ENCODE measurements at places on chromosomes 11 and 22. TPM values are rescaled to one million over a fixed set of nuclear protein-coding genes. Genes with fewer than 3 reads are reported as not detected.
A peak's percentile ranks its signal among the peaks of the same experiment; 100 is the strongest.

- no peak overlapping the region for H3K27ac ChIP-seq
- no peaks in the 10 kb centered on the region for H3K36me3 ChIP-seq
- no peaks in the 10 kb centered on the region for H3K27me3 ChIP-seq
- DNase-seq: no peak
- no peak overlapping the region for H3K4me3 ChIP-seq
These were observed 5.8 kb downstream of the THRSP start for GRCh38 chr11:78069465-78069864.

The CTSF gene
- 83.0 TPM for total RNA-seq

GRCh38 chr11:64233913-64234586 is at the start of gene VEGFB:
Gene VEGFB, plus strand, starts transcription at chr11:64234584. Its CDS starts 250 bp downstream, at chr11:64234834.
- H3K27me3 ChIP-seq: no peaks in the 10 kb centered on the region
- peak within 1 kb of the TSS; percentile 71 for H3K4me3 ChIP-seq
- H3K27ac ChIP-seq: peak within 1 kb of the TSS; percentile 88
- no peaks in the 10 kb centered on the region for H3K36me3 ChIP-seq

The MS4A7 gene
- 10.7 TPM for total RNA-seq

The ROM1 gene
- total RNA-seq: 14.1 TPM

GRCh38 chr22:44276041-44276440 is 36.7 kb downstream of the SHISAL1 start:
- H3K4me1 ChIP-seq: no peaks in the 10 kb centered on the region
- DNase-seq: peak; percentile 8
- H3K27me3 ChIP-seq: no peaks in the 10 kb centered on the region
- H3K4me3 ChIP-seq: no peak overlapping the region
- no peak overlapping the region for H3K27ac ChIP-seq

The DDTL gene
- 3.8 TPM for total RNA-seq

- no peak overlapping the region for H3K4me3 ChIP-seq
- H3K27ac ChIP-seq: no peak overlapping the region
- H3K36me3 ChIP-seq: no peaks in the 10 kb centered on the region
- H3K27me3 ChIP-seq: no peaks in the 10 kb centered on the region
- no peaks in the 10 kb centered on the region for H3K4me1 ChIP-seq
These were observed 1082.5 kb downstream of the BRD1 start for GRCh38 chr22:48744967-48745841.

DNA sequence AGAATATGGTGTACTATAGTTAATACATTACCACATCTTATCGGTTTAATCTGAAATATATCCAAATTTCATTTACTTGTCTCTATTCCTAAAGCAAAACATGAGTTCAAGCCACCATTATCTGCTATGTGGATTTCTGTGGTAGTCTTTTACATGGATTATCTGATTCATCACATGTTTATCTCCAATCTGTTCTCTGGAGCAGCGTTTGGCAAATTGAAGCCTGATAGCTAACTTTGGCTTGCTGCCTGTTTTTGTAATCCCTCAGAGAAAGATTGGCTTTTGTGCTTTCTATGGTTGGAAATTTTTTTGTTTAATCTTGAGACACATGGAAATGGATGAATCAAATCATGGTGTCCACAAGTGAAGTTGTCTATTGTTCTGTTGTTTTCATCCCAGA is 274.3 kb downstream of the JRKL start:
- H3K27ac ChIP-seq: no peak overlapping the region
- H3K4me3 ChIP-seq: no peak overlapping the region
- DNase-seq: no peak
- H3K36me3 ChIP-seq: no peaks in the 10 kb centered on the region
- H3K4me1 ChIP-seq: no peaks in the 10 kb centered on the region

DNA sequence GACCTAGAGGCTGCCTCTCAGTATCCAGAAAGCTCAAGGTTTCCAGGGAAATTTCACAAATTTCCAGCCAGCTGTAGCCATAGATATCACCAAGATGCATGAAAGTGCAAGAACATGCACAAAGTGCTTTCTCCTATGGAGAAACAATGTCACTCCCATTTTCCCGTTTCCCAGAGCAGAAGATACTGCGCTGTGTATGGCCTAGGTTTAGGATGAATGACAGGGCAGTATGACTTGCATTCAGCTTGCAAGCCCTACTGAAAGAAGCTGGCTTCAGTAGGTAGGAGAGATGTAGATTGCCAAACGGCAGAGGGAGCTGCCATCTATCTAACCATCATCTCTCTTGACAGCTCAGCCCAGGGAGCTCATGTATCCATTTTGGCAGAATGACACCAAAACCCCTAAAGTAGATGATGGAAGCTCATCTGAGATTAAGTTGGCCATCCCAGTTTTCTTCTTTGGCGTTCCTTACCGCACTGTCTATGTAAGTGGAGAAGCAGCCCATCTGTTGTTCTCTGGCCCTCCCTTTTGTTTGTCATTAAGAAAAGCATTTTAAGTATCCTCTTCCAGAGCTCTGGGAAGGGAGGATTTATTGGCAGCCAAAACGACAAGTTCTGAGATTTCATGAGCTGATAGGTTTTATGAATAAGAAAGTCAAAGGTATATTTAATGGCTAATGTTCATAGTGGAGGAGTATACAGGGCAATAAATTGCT is 4.6 kb downstream of the TECTA start:
- no peaks in the 10 kb centered on the region for H3K36me3 ChIP-seq
- peaks cover 11% of the 10 kb centered on the region for H3K4me1 ChIP-seq
- H3K4me3 ChIP-seq: no peak overlapping the region

Data from ovary (tissue), 10 donors.